ENCODE measurements at places on chromosomes 13 and 19. TPM values are rescaled to one million over a fixed set of nuclear protein-coding genes. Genes with fewer than 3 reads are reported as not detected.

GRCh38 chr13:44843403-44843802 is 145.9 kb downstream of the NUFIP1 start:
- no peaks in the 10 kb centered on the region for H3K27me3 ChIP-seq
- H3K27ac ChIP-seq: no peak overlapping the region
- H3K4me1 ChIP-seq: no peaks in the 10 kb centered on the region
- H3K36me3 ChIP-seq: no peaks in the 10 kb centered on the region
- DNase-seq: no peak

DNA sequence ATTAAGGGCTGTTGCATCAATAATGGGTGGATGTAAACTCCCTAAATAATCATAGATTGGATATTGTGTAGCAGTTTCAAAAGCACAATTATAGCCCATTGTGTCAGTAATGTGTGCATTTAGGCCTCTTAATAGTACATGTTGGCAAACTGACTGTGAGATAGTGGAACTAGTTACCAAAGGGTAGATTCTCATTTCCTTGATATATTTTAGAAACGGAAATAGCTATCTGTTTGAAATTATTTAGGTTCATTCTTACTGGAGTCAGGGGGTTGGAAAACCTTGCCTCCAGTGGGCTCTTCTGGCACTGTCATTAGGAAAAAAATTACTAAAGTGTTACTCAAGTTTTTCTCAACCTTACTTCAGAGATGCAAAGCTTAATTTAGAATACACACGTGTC is 1074.9 kb downstream of the PCDH17 start:
- peaks cover 20% of the 10 kb centered on the region for H3K36me3 ChIP-seq
- H3K27ac ChIP-seq: no peak overlapping the region

The CCDC169 gene
- total RNA-seq: 7.0 TPM

DNA sequence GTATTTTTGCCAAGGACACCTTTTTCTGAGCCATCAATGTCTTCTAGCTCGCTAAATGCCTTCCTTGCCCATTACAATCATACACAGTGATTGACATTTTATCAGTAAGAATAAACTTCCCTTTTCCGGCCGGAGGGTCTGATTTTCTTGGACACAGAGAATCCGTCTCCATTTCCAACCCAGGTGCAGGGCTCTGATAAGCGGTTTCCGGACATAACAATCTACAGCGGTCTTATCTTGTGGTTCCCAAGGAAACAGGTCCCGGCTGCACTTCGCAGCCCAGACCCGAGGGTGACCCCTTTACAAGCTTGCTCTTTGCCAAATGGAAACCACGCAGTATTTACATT is 5.1 kb upstream of the ZNF77 start:
- H3K4me3 ChIP-seq: peak overlapping the region; percentile 96
- H3K4me1 ChIP-seq: peaks cover 5% of the 10 kb centered on the region
- no peak for DNase-seq
- peaks cover 4% of the 10 kb centered on the region for H3K27me3 ChIP-seq
- H3K36me3 ChIP-seq: no peaks in the 10 kb centered on the region

- H3K27ac ChIP-seq: no peak overlapping the region
- no peak for DNase-seq
- peaks cover 30% of the 10 kb centered on the region for H3K4me1 ChIP-seq
- H3K36me3 ChIP-seq: no peaks in the 10 kb centered on the region
Observed at GRCh38 chr13:44934724-44935123, 54.5 kb downstream of the NUFIP1 start.

The SIGLEC9 gene
- not detected for total RNA-seq

DNA sequence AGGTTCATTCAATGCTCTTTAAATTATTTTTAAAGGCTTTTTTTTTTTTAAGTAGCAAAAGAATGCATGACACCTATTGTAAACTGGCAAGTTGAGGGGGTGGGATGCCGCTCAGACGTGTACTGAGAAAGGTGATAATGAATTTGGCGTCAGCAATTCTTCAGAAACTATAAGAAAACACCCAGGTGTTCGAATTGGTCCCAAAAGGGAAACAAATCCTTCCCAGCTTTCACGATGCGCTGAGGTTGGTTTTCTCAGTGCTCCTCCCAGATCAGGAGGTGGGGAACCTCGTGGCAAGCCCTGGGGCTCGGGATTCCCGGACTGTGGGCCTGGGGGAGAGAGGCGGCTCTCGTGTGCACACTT is 543 bp upstream of the FAM124A start:
- peak overlapping the region; percentile 83 for H3K4me3 ChIP-seq
- H3K36me3 ChIP-seq: peaks cover 5% of the 10 kb centered on the region
- DNase-seq: no peak
- peaks cover 8% of the 10 kb centered on the region for H3K4me1 ChIP-seq

The MISP3 gene
- total RNA-seq: 2.2 TPM

The NLRP5 gene
- not detected for total RNA-seq

The ZNF528 gene
- total RNA-seq: 48.7 TPM

The MEF2B gene
- 1.7 TPM for total RNA-seq

- DNase-seq: peak; percentile 93
- H3K4me3 ChIP-seq: peak within 1 kb of the TSS; percentile 86
Observed at GRCh38 chr19:43526884-43527859, at the start of gene ETHE1. ETHE1 (minus strand) TSS chr19:43527201; CDS start chr19:43527177, 24 bp downstream.

Measured in glutamatergic neuron (in vitro differentiated cells).